Kidney epithelial cell (primary cell): ENCODE measurements at places on chromosomes 5 and 9.

- DNase-seq: no peak
Observed at GRCh38 chr5:91016322-91016721, 366.8 kb downstream of the ARRDC3 start.

GRCh38 chr5:78677777-78678668 is 29.5 kb upstream of the LHFPL2 start:
- peak; percentile 67 for DNase-seq

GRCh38 chr9:133420392-133420827 is 1.8 kb upstream of the ADAMTS13 start:
- no peak for DNase-seq

DNA sequence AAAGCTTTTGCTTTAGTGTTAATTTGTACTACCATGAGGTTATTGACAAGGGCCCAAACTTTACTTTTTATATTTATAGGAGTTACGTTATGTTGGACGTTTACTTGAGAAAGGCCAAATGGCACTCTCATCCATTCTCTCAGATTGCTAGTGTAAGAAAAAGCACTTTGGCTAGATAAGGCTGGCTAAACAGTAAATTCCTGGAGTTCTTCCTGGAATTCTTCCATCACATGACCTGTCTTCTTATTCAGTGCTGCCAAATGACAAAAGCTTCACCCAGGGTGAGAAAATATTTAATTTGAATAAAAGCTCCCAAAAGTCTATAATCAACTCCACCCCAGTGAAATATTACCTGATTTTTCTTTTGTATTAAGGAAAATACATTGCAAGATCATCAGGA is 1568.9 kb upstream of the ACO1 start:
- no peak for DNase-seq

GRCh38 chr9:108099854-108100253 is 610.3 kb upstream of the KLF4 start:
- DNase-seq: no peak

- no peak for DNase-seq
Observed at GRCh38 chr5:68710514-68710913, 383.3 kb upstream of the SLC30A5 start.

DNA sequence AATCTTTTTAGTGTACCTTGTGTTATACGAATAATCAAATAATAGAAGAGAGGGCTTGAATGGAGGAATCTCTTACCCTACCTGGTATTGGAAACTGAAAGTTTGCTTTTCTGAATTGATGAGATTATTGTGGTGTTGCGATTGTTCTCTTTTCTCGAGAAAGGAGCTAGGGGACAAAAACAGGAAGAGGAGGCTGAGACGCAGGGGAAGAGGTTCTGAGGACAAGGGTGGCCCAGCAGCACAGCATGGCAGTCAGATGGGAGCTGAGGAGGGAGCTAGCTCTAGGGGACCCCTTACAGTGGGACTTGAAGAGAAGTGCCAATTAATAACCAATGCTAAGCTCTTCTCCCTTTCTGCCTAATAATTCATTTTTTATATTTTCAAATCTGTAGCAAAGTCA is 183.3 kb upstream of the DMAC1 start:
- DNase-seq: no peak

GRCh38 chr9:125782718-125783117 is 35.5 kb downstream of the PBX3 start:
- no peak for DNase-seq

DNA sequence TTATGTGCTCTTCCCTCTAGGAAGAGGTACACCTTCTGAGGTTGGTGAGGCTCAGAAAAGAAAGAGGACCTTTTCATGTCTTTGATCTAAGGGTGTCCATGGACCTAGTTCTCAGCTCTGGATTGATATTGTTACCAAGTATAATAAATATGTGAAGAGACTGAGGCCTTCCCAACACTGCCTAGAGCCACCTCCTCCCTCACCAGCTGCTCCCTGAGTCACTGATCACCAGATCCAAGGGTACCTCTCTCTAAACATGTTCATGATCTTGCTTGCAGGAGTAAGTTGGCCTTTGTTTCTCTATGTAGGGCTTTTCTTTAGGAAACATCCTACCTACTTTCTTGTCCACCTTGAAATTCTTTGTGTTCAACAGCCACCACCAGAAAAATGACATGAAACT is 218.8 kb upstream of the ADRA1B start:
- DNase-seq: no peak

- DNase-seq: no peak
Observed at GRCh38 chr5:80254767-80255430, 949 bp downstream of the SERINC5 start.

GRCh38 chr5:157855404-157855994 is 3.4 kb downstream of the CLINT1 start:
- peak; percentile 28 for DNase-seq

DNA sequence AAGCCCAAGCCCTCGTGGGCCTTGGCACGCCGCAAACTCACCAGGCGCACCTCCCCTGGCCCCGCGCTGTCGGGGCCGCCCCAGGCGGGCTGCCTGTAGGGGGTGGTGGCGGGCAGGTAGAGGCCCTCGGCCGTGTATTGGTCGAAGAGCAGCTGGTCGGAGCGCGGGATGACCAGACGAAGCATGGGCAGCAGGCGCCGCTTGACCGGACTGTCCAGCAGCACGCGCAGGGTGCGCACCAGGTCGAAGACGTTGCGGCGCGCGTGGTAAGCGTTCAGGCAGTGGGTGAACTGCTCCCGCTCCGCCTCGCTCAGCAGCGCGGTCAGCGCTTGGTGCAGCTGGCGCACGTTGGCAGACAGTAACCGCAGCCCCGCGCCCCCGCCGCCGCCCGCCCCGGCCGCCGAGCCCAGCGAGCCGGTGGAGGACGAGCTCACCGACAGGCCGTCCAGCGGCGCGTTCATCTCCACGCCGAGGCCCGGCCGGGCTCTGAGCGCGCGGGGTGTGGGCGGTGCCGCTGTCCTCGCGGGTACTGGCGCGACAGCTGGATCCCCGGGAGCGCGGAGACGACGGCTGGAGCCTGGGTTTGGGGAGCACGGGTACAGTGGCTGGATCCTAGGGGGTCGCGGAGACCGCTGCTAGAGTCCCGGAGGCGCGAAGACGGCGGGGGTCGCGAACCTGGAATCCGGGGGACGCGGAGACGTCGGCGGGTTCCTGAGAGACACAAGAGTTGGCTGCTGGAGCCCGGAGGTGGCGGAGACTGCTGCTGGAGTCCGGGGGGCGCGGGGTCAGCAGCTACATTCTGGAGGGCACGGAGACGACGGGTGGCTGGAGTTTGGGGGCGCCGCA is 709 bp downstream of the WHRN start:
- DNase-seq: no peak

GRCh38 chr5:10876006-10876744 is 115.1 kb upstream of the DAP start:
- no peak for DNase-seq

GRCh38 chr9:38138276-38138675 is 69.2 kb upstream of the SHB start:
- DNase-seq: no peak

- DNase-seq: peak; percentile 78
Observed at GRCh38 chr5:10479154-10479721, 37.6 kb downstream of the ROPN1L start.

GRCh38 chr5:114174131-114174530 is 187.7 kb upstream of the KCNN2 start:
- DNase-seq: no peak

GRCh38 chr5:137310051-137310730 is 188.9 kb downstream of the SPOCK1 start:
- peak; percentile 83 for DNase-seq

DNA sequence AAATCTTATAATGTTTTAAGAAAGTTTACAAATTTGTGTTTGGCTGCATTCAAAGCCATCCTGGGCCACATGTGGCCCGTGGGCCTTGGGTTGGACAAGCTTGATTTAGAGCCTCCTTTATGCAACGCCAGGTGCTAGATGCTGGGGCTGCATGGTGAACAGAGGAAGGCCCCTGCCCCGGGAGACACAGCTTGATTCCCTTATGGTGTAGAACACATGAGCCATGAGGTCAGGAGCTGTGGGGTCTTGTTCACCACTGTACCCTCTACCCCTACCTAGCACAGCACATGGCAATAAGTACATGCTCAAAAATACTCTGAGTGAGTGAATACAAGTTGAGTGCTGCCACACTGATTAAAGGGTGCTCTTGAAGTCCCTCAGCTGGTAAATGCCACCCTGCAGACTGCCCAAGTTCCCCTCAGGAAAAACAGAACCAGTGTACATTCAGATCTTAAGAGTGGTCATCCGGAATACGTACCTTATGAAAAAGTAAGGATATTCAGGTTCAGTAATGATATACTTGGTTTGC is 71.9 kb downstream of the ARRDC3 start:
- no peak for DNase-seq

- peak; percentile 65 for DNase-seq
Observed at GRCh38 chr5:54514841-54515432, 2.6 kb upstream of the SNX18 start.

DNA sequence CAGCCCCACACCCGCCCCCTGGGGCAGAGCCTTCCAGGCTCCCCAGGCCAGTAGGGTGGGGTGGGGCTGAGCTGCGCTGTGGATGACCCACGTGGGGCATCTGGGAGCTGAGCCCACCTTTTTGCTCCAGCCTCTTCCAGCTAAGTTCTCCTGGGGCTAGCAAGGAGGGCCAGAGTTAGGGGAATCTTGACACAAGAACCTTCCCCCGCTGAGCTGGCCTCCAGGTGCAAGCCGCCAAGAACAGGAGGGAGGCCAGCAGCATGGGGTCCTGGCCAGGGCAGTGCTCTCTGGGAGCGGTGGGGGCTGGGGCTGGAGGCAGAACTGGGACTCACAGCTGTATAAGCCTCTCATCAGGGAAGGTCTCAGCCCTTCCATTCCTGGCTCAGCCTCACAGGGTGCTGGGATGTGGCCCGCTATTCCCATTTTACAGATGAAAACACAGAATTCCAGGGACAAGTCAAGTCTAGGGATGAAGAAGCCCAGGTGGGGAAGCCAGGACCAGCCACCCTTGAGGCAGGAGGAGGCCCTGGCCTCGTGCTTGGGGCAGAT is 21.5 kb downstream of the SARDH start:
- no peak for DNase-seq

GRCh38 chr5:135880278-135880677 is 15.4 kb downstream of the IL9 start:
- DNase-seq: no peak

DNA sequence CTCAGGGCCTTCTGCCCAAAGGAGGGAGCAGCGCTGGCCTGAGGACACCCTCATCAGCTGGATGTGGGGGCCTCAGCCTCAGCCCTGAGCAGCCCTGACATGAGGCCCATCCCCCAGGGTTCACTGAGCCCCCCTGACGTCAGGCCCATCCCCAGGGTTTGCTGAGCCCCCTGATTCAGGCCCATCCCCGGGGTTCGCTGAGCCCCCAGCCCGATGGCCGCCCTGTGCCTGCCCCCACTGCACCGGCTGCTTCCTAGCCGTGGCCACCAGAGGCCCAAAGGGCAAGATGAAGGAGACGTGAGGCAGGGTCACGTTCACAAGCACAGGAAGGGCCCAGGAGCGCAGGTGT is 19.5 kb upstream of the NSMF start:
- no peak for DNase-seq

- DNase-seq: peak; percentile 45
Observed at GRCh38 chr9:86732514-86733171, 214.7 kb downstream of the GAS1 start.

DNA sequence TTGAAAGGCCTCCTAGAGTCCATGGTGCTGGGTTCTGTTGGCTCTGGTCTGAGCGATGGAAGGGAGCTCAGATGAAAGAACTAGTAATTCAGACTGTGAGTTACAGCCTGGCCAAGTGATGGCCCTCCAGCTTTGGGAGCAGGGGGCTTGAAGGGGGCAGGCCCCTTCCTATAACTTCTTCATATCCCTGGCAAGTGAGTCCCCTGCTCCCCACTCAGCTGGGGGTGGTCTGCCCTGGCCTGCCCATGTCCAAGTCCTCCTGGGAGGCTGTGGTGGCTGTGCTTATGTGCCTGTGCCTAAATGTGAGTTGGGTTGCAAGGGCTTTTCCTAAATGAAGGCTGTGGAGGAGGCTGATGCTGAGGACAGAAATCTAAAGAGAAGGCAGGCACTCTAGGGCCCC is 80.1 kb downstream of the MACROH2A1 start:
- no peak for DNase-seq

DNA sequence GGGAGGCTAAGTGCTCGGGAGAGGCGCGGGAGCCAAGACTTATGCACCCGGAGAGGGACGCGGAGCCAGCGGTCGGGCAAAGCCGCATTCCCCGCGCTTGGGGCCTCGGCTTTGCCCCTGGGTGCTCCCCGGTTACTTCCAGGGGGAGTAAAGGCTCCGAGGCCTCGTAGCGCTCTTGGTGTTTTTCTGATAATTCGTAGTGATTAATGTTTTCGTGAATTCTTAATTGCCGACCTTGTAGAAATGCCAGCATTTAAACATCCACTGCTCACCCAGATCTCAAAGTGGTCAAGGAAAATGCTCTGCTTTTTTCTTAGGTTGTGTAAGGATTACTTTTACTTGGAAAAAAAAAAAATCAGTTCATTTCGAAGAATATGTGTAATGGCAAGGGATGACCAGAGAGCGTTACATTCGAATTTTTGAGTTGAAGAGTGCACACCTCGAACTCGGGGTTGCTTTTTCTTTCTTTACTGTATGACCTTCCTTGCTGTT is 654 bp upstream of the TUT7 start:
- DNase-seq: no peak

DNA sequence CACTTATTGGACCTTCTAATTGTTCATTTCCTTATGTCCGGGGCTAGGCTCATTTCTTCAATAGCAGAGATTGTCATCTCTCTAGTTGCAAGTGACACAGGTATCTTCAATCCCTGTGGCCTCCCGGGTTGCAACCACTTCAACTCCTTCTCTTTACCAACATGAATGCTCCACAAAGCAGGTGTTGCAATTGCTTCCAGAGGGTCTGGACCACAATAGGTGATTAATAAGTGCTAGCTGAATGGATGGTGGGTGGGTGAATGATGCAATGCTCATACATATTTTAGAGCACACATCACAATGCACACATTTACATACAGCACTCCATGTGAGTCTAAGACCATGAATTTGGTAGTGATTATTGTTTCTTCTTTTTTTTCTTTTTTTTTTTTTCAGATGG is 2.6 kb downstream of the CEMIP2 start:
- no peak for DNase-seq

DNA sequence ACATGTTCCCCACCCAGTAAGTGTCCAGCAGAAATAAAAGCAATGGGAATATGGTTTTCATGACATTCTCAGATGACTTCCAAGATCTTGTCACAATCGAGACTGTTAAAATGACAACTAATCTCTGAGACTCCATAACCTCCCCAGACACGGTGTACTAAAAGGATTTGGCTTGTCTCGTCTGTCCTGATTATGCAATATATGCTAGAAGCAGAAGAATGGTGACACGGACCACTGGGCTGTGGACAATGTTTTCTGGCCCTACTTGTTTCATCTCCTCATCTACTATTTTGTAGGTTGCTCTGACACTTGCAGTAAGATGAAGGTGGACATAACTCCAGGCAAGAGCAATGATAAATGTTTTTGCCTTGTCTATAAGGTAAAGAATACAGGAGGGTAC is 56.6 kb downstream of the BNC2 start:
- no peak for DNase-seq

GRCh38 chr5:16057277-16057676 is 122.3 kb downstream of the MARCHF11 start:
- no peak for DNase-seq
